Mesothelial cell of epicardium (in vitro differentiated cells): ENCODE measurements at places on chromosomes 7 and 10. TPM values are rescaled to one million over a fixed set of nuclear protein-coding genes. Genes with fewer than 3 reads are reported as not detected.

The FAM25G gene
- total RNA-seq = not detected in 3 replicates

GRCh38 chr7:94510582-94511496, 1.2 kb downstream of the CASD1 start:
- no peak for DNase-seq

GRCh38 chr10:52212062-52212461, 102.0 kb upstream of the DKK1 start:
- no peak for DNase-seq

GRCh38 chr10:133087679-133088178, at the start of gene ADGRA1:
Gene ADGRA1, plus strand, starts transcription at chr10:133087924. Its CDS starts 986 bp downstream, at chr10:133088910.
- DNase-seq = no peak

DNA sequence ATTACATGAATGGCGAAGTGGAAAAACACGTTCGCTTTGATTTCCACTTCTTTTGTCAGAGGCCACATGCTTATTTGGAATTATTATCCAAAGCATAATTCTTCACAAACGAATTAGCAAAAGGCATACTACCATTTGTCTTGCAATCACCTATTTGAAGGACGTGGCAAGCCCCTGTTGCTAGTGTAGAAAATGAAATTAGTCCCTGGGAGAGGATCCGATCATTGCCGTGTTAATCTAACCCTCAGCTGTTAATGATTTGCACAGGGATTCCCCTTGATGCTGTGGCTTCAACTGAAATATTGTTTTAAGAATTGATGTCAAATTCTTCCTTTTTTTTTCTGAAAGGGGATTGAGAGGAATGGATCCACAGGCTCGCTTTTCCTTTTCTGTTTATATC, 4.6 kb downstream of the AGMO start:
- no peak for DNase-seq
